ENCODE measurements at places on chromosomes 6 and 20.

GRCh38 chr20:11890331-11891076 is 27.2 kb upstream of the BTBD3 start:
- H3K4me3 ChIP-seq = peak overlapping the region; percentile 79
- H3K36me3 ChIP-seq = no peaks in the 10 kb centered on the region
- peak; percentile 94 for DNase-seq
- peak overlapping the region; percentile 87 for H3K27ac ChIP-seq
- no peaks in the 10 kb centered on the region for H3K27me3 ChIP-seq

DNA sequence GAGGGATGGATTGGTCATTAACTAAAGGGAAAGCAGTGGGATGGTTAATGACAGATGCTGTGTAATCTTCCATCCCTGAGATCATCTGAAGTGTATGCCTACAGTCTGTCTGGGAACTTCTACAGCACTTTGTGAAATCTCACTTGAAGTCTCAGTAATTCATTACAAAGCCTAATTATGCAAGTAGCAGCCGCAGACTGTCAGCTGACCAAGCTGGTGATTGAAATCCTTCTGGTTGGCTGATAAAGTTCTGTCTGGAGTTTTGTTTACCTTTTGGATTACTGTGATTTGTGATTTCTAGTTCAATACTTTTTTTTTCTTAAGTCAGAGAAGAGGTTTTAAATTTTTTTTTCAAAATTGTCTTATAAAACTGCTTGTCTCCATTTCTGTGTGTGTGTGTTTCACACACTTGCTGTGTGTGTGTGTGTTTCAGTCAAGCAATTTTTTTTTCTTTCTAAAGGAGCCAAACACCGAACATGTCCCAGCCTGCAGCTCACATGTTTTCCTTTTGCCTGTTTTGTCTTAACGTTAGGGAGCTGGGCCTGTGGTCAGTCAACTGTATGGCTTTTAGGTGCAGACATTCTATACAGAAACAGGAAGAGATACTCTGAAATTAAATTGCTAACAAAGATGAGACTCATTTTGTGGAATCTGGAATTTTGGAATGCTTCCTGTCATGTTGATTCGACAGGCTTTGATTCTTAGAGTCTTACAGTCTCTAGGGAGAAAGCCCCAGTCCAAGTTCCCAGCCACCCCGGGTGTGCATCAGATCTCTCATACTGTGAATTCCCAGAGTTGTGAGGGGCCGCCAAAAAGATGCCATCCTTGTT is 28.5 kb upstream of the ADGRF4 start:
- DNase-seq = no peak
- no peaks in the 10 kb centered on the region for H3K36me3 ChIP-seq
- H3K27me3 ChIP-seq = no peaks in the 10 kb centered on the region
- peaks cover 9% of the 10 kb centered on the region for H3K4me1 ChIP-seq
- H3K4me3 ChIP-seq = no peak overlapping the region

- no peaks in the 10 kb centered on the region for H3K27me3 ChIP-seq
- no peak overlapping the region for H3K27ac ChIP-seq
- peaks cover 1% of the 10 kb centered on the region for H3K4me1 ChIP-seq
- H3K36me3 ChIP-seq = no peaks in the 10 kb centered on the region
- H3K4me3 ChIP-seq = no peak overlapping the region
Observed at GRCh38 chr6:6907286-6907685, 200.5 kb upstream of the RREB1 start.

- no peaks in the 10 kb centered on the region for H3K27me3 ChIP-seq
- peaks cover 14% of the 10 kb centered on the region for H3K4me1 ChIP-seq
- H3K27ac ChIP-seq = no peak overlapping the region
- no peaks in the 10 kb centered on the region for H3K36me3 ChIP-seq
- DNase-seq = peak; percentile 64
- H3K4me3 ChIP-seq = no peak overlapping the region
Observed at GRCh38 chr20:57657535-57658446, 37.6 kb upstream of the ZBP1 start.

DNA sequence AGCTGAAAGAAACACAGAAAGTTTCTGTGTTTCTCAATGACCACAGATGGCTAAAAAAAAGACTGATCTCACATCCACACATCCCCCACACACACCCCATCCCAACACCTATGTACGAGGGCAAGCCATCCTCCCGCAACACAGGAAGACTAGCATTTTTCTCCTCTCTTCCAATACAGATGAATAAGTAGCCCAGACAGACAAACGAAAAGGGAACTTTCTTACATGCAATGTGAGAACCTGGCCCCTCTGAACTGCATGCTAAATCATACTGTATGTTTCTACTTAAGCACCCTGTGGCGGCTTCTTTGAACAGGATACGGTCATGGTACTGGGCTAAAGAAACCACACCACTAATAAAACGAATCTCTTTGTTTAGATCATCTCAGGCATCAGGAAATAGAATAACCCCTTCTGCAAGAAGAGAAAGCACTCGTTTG is 116.2 kb downstream of the GMDS start:
- DNase-seq = no peak
- H3K27ac ChIP-seq = no peak overlapping the region
- no peaks in the 10 kb centered on the region for H3K27me3 ChIP-seq
- H3K4me3 ChIP-seq = no peak overlapping the region

DNA sequence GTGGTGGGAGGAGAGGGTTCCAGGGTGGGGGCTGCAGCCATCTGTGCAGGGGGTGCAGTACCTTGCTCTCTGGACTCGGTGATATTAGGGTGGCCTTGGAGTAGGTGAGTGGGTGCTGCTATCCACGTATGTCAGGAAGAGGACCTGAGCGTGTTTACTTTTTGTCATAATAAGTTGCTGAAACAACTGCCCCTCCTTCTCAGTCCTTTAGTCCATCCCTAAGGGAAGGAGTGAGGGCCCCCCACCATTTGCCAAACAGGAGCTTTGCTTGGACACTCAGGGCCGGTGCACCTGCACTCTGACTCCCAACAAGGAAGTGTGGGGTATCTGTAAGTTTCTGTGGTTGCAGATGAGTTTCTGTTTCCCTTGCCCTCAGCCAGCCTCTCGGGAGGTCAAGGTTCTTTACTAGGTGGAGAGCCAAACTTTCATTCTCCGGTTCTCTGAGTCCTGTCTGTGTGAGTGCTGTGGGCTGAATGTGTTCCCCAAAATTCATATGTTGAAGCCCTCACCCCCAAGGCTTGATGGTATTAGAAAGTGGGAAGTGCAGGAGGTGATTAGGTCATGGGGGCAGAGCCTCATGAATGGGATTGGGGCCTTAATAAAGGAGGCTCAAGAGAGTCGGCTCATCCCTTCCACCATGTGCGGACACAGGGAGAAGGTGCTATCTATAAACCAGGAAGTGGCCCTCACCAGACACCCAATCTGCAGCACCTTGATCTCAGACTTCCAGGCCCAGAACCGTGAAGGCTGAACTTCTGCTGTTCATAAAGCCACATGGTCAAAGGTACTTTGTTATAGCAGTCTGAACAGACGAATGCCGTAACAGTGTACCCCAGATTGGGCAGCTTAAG is 19.6 kb upstream of the CCR6 start:
- H3K4me3 ChIP-seq = no peak overlapping the region
- H3K27ac ChIP-seq = no peak overlapping the region
- DNase-seq = no peak
- no peaks in the 10 kb centered on the region for H3K36me3 ChIP-seq
- H3K27me3 ChIP-seq = no peaks in the 10 kb centered on the region
- H3K4me1 ChIP-seq = no peaks in the 10 kb centered on the region

DNA sequence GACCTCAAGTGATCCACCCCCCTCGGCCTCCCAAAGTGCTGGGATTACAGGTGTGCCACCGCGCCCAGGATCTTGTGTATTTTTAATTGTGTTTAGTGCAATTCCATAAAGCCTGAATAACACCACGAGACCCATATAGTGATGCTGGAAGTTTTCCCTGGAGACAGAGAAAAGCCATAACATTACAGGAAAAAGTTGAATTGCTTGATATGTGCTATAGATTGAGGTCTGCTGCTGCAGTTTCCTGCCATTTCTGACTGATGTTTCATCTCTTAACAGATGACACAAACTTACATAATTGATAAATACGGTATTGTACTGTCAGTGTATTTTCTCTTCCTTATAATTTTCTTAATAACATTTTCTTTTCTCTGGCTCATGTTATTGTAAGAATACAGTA is 7.3 kb upstream of the UBD start:
- H3K27me3 ChIP-seq = no peaks in the 10 kb centered on the region
- no peaks in the 10 kb centered on the region for H3K36me3 ChIP-seq
- no peak overlapping the region for H3K27ac ChIP-seq
- DNase-seq = no peak
- no peak overlapping the region for H3K4me3 ChIP-seq

GRCh38 chr20:38628580-38629470 is 27.2 kb downstream of the ARHGAP40 start:
- H3K4me1 ChIP-seq = no peaks in the 10 kb centered on the region
- H3K27me3 ChIP-seq = no peaks in the 10 kb centered on the region
- no peak overlapping the region for H3K4me3 ChIP-seq

DNA sequence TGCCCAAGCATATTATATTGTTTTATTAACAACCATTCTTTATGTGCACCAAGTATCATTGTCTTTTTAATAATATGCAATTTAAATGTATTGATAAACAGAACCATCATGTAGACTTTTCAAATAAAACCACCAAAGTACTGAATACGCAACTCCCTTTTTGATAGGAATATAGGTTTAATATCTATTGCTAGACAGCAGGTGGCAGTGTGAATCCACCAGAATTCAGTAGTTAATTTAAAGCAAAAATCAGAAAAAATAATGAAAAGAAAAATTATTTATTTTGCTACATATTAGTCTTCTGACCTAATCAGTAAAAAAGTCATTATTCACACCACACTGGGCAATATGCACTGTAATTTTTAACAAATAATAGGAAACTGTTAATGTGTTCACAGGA is 143.7 kb downstream of the KLHL32 start:
- H3K36me3 ChIP-seq = no peaks in the 10 kb centered on the region
- no peak for DNase-seq
- H3K27ac ChIP-seq = no peak overlapping the region

DNA sequence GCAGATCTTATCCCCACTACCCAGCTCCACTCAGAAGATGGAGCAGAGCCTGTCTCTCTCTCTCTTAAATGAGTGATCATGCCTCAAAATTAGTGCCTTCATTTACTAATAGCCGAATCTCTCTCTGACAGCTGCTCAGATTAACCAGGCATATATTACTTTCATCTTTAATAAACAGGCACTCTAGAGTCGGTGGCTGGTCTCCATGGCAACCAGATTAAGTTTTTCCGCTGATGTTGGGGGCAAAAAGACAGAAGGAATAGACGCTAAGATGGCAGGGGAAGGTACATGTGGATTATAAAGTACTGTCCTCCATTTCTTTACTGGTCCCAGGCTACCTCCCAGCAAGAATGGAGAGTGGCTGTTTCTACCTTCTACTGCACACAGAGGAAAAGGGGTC is 121.6 kb downstream of the QRSL1 start:
- peak overlapping the region; percentile 41 for H3K27ac ChIP-seq
- H3K36me3 ChIP-seq = no peaks in the 10 kb centered on the region
- no peak overlapping the region for H3K4me3 ChIP-seq
- no peak for DNase-seq
- H3K4me1 ChIP-seq = peaks cover 16% of the 10 kb centered on the region
- H3K27me3 ChIP-seq = no peaks in the 10 kb centered on the region

GRCh38 chr6:15246217-15246665 is 372 bp downstream of the JARID2 start:
- peak overlapping the region; percentile 91 for H3K27ac ChIP-seq
- no peaks in the 10 kb centered on the region for H3K27me3 ChIP-seq
- H3K4me3 ChIP-seq = peak overlapping the region; percentile 79

GRCh38 chr6:45589367-45589766 is 211.6 kb upstream of the SUPT3H start:
- no peaks in the 10 kb centered on the region for H3K4me1 ChIP-seq
- no peak overlapping the region for H3K27ac ChIP-seq
- no peak for DNase-seq

DNA sequence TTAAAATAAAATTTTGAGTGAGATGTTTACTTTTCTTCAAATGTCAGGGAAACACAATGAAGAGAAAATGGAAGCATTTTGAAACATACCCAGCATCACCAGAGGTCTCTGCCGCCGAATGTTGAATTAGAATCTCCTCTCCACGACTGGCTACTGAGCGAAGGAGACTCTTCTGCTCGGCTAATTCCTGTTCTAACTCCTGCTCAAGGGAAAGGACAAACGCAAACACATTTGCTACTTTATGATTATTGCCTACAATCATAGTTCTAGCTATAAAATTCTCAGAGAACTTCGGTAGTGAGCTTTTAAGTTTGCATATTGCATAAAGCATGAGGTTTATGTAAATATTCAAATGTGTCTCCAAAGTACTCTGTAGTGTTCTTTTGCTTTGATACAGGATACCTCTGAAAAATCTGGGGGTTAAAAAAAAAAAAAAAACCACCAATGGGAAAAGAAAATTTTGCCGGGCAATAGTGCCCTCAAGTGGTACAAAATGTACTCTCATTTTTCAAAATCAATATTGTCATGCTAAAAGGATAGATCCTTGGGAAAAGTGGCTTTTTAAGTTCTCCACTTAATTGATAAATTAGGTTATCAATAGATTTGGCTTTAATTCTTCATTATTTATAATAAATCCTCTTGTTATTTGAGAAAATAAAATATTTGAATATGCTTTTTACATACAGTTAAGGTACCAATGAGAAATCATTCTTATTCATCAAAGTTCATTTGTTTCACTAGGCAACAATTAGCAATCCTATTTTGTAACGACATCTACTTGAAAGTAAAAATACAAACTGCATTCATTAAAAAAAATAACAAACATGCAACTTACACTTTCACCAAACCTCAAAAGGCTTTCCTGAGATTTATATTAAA is 369.0 kb downstream of the SYNE1 start:
- H3K4me1 ChIP-seq = peaks cover 4% of the 10 kb centered on the region
- H3K36me3 ChIP-seq = peaks cover 28% of the 10 kb centered on the region
- no peaks in the 10 kb centered on the region for H3K27me3 ChIP-seq
- H3K4me3 ChIP-seq = no peak overlapping the region

- DNase-seq = no peak
- no peak overlapping the region for H3K4me3 ChIP-seq
- H3K27me3 ChIP-seq = no peaks in the 10 kb centered on the region
- H3K36me3 ChIP-seq = no peaks in the 10 kb centered on the region
- no peak overlapping the region for H3K27ac ChIP-seq
Observed at GRCh38 chr6:138222901-138223546, 4.7 kb upstream of the PBOV1 start.

- H3K4me3 ChIP-seq = no peak overlapping the region
- no peak overlapping the region for H3K27ac ChIP-seq
- peaks cover 14% of the 10 kb centered on the region for H3K4me1 ChIP-seq
- no peaks in the 10 kb centered on the region for H3K36me3 ChIP-seq
- no peak for DNase-seq
- no peaks in the 10 kb centered on the region for H3K27me3 ChIP-seq
Observed at GRCh38 chr6:21049572-21049971, 515.3 kb downstream of the CDKAL1 start.

DNA sequence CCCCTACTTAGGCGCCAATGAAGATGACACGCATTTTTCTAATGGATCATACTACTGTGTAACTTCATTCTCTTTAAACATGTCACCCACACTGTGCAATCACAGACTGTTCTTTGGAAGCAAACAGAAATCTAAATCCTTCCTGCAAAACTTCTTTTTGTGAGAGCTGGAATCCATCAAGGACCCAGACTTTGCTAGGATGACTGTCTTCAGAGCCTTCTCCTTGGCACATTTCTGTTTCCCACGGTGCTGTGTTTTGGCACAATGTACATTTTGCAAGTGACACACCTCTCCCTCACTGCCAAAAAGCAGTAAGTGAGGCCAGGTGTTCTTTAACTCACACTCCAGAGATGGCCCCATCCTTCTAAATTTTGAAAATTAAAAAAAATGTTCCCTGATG is 21.7 kb upstream of the TAGAP start:
- H3K27me3 ChIP-seq = no peaks in the 10 kb centered on the region
- DNase-seq = no peak
- no peaks in the 10 kb centered on the region for H3K4me1 ChIP-seq

- DNase-seq = no peak
- no peaks in the 10 kb centered on the region for H3K27me3 ChIP-seq
- no peak overlapping the region for H3K4me3 ChIP-seq
- H3K4me1 ChIP-seq = peaks cover 20% of the 10 kb centered on the region
Observed at GRCh38 chr6:3176562-3177355, 19.4 kb upstream of the TUBB2A start.

Measured in thyroid gland (tissue), 4 donors.